ENCODE measurements at places on chromosomes 3 and 15.

GRCh38 chr3:23752126-23752525 lies 53.6 kb upstream of the UBE2E1 start:
- DNase-seq = no peak

GRCh38 chr3:56069766-56070165 lies 398.5 kb downstream of the ERC2 start:
- no peak for DNase-seq

DNA sequence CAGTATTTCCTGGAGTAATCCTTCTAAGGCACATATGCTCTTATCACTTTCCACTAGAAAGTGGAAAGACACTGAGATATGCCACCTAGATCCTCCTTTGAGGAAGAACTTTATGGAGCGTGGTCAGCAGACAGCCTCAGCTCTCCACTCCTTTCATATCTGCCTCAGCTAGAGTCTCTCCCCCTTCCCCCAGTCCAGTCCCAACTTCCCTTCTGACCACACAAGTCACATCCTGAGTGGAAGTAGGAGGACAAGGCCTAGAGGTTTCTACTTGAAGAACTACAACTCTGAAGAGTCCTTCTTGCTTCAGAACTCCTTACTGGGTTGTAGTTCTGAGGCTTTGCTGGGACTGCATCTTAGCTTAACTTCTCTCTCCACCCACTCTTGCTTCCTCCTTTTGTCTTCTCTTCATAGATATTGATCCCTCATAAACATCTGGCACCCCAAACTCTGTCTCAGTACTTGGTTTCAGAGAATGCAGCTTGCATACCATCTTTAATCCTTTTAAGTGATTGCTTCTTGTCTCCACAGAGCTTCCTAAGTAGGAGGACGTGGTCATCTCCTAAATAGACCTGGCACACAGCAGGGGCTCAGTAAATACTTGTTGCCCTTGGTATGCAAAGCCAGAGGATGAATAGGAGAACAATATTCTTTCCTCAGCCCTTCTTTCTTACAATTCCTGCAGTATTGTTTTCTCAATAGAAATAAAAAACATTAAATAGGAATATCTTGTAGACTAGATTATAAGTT lies 109.6 kb downstream of the OXSM start:
- DNase-seq = no peak

DNA sequence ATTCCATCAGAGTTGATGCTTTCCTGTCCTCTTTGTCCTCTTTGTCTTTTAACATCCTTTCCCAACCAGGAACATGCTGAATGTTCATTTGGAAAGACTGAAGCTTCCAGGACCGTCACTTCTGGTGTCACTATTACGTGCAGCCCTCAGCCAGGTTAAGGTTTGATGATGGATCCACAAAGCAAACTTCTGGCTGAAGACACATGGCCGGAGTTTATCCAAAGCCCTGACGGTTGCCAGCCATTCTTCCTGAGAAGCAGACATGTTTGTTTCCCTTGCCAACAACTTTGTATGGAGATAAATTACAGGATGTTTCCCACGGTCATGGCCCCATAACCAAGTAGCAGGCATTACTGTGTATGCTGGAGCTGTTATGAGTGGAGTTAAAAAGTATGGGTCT lies 236.9 kb downstream of the THSD4 start:
- DNase-seq = no peak

DNA sequence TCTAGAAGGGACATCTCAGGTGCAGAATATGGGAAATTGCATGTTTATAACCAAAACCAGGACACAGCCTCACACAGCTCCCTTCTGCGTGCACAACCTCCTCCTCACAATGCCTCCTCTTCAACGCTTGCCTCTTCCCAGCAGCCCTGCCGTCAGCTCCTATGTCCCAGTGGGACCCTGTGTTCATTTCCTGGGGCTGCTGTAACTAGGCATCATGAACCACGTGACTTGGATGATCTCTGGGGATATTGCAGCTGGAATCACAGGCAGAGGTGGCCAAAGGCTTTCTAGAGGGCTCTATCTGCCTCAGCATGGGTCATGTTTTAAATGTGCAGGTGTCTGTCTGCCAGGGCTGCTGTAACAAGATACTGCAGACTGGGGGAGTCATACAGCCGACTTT lies 375.3 kb downstream of the OCA2 start:
- DNase-seq = no peak

- DNase-seq = no peak
Measured at GRCh38 chr3:156189927-156190326, 69.5 kb downstream of the KCNAB1 start.

GRCh38 chr3:159032311-159032710 lies 230.5 kb downstream of the MFSD1 start:
- DNase-seq = no peak

- DNase-seq = no peak
Measured at GRCh38 chr15:84816694-84817465, at the start of gene ALPK3. ALPK3 (plus strand) TSS chr15:84817356; CDS start chr15:84817453, 97 bp downstream.

DNA sequence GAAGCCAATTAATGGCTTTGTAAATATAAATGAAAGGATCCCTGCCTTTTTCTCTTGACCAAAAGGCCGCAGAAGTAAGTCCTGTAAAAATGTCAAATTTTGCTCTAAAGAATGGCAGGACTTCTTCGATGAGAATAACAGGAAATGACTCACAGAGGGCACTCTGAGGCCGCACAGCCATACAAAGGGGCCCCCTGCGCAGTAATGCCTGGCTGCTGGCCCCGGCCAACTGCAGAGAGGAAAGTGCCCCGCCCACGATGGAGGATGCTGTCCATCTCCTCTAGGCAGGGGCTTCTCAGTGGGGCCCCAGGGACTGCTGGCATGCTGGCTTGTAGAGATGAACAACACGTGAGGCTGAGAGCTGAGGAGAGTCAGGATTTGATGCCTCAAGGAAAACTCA lies 18.1 kb upstream of the SCN10A start:
- DNase-seq = no peak

- no peak for DNase-seq
Measured at GRCh38 chr3:46715507-46716175, 2.0 kb downstream of the PRSS50 start.

GRCh38 chr3:101259485-101260341 lies 60.7 kb downstream of the IMPG2 start:
- DNase-seq = no peak

DNA sequence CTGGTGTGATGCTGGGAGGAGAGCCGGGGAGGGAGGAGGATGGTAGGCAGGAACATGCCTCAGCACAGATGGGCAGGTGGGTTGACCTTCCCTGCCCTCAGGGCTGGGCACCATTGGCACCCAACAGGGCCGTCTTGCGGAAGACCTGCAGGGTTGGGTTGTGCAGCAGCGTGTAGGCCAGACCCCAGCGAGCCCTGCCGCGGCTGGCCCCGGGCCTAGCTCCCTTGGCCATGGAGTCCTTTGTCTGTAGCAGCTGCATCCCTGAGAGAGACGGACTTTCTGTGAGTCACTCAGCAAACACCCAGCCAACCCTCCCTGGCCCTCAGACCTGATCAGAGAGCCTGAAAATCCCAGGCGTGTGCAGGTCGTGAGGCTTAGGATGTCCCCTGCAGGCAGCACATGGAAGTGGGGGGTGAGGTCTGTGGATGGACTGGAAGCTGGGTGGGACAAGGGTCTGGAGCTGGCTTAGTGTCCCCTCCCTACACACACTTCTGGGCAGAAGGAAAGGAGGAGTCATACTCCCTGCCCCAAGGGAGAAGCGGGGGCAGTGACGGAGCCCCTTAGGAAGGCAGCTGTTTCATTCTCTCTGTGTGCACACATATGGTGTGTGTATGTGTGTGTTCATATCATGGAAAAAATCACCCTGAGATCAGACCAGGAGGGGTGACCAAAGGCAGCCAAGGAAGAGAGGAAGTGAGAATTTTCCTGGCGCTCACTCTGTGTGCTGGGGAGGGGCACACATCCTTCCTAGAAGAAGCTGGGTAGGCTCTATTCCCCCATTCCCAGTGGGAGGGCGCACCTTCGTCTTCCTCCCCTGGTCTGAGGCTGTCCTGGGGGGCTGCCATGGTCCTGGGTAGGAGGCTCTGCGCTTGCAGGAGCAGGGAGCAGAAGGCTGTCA lies 6.7 kb downstream of the ISLR start:
- DNase-seq = no peak

- no peak for DNase-seq
Measured at GRCh38 chr3:125214738-125215137, 2.2 kb upstream of the SLC12A8 start.

- no peak for DNase-seq
Measured at GRCh38 chr15:36954486-36954885, 145.9 kb downstream of the MEIS2 start.

- DNase-seq = no peak
Measured at GRCh38 chr15:77144492-77145070, 73.7 kb upstream of the TSPAN3 start.

DNA sequence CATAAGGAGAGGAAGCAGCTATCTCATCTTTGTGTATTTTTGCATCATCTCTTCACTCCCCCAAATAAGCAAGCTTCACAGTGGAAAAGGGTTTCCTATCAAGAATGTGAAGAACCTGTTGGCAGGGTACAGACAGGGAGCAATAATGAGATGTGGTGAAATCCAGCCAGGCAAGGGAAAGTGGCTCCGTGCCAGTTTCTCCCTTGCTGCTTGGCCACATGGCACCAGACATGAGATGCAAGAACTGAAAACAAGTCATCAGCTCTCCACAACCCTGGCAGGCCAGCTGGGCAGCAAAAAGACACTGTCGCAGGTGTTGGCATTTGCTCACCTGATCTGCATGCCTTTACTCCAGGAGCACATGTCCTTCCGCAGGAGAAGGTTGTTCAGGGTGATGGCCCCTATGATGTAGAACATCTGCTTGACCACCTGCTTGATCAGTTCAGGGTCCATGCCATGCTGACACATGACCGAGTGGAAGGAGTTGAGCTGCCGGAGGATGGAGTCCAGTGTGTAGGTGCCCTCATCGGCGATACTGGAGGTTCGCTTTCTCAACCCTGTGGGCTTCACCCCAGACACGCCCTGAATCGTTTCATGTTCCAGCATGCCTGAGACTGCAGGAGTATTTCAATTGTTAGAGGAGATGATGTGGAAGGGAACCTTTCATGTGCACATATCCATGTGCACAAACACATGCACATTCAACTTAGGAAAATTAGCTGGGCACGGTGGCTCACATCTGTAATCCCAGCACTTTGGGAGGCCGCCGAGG lies 23.3 kb upstream of the MYO5C start:
- peak; percentile 15 for DNase-seq

GRCh38 chr3:105387122-105387751 lies 20.5 kb downstream of the ALCAM start:
- DNase-seq = no peak

DNA sequence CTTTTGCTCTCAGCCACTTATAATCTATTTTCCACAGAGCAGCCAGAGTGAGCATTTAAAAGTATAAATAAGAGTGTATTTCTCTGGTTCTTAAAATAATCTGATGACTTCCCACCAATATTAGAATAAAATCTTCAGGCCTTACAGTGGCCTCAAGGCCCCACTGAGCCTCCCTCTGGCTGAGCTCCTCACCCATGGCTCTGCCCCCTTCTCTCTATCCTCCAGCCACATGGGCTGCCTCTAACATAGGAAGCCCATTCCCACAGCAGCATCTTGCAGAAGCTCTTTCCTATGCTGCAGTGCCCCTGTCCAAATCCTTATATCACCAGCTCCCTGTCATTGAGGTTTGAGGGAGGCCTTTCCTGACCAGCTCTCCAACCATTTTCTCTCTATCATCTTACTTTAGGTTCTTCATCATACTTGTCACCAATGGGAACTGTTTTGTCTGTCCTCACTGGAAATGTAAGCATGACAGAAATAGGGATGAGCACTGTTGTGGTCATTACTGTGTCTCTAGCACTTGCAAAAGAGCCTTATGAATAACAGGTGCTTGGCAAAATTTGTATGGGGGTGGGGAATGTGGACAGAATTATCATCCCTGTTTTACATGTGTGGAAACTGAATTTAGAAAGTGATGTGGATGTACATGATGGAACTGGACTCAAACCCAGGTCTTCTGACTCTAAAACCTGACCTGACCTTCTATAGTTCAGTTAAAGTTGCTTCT lies 250.6 kb downstream of the NR1D2 start:
- DNase-seq = no peak

GRCh38 chr3:196969660-196970546 lies 1.3 kb upstream of the PIGZ start:
- DNase-seq = no peak

- no peak for DNase-seq
Measured at GRCh38 chr15:75368689-75369239, 357 bp upstream of the MAN2C1 start.

GRCh38 chr3:108503722-108504121 lies 6.7 kb downstream of the MYH15 start:
- no peak for DNase-seq

DNA sequence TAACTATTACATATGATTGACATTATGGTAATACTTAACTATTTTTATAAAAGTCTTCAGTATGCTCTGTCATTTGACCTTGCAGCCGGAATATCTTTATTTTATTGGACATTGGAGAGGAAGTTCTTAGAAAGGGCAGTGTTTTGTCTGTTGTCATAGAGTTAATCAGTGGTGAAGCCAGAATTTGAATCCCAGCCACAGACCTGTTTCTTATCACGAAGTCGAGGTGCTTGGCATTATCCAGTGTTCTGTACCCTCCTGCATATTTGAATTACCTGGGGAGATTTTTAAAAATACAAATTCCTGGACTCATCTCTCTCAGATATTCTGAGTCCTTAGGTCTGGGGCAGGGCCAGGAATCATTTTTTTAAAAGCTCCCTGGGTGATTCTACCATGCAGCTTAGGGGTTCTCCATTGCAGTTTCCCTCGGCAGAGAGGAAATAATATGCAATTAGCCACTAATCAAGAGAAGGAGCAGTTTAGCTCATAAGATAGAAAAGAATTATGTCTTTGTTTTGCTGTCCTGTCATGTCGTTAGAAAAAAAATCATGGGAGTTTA lies 195.6 kb upstream of the CFAP20DC start:
- no peak for DNase-seq

- no peak for DNase-seq
Measured at GRCh38 chr3:16487511-16488175, 25.9 kb downstream of the RFTN1 start.

DNA sequence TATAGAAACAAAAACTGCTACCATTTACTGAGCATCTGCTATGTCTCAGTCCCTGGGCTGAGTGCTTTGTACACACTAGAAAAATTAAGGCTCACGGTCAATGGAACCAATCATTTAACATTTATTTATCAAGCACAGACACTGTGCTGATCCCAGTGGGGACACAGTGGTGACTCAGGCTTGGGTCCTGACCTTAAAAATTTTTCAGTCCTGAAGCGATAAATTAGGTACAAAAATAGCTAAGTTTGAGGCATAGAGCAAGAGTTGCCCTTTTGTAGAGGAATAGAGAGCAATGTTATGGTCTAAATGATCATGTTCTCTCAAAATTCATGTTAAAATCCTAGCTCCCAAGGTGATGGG lies 85.1 kb downstream of the CRYGS start:
- DNase-seq = no peak

GRCh38 chr3:60056404-60056803 lies 1006.6 kb upstream of the CFAP20DC start:
- DNase-seq = no peak

- DNase-seq = no peak
Measured at GRCh38 chr3:186998937-186999368, 68.6 kb downstream of the ST6GAL1 start.

- no peak for DNase-seq
Measured at GRCh38 chr3:44018926-44019325, 222.8 kb upstream of the TOPAZ1 start.

GRCh38 chr15:44207643-44208042 lies 12.6 kb upstream of the FRMD5 start:
- DNase-seq = no peak

Data from DMS79 (cell line).